ENCODE measurements at places on chromosomes 6 and 20. TPM values are rescaled to one million over a fixed set of nuclear protein-coding genes. Genes with fewer than 3 reads are reported as not detected.

- no peaks in the 10 kb centered on the region for H3K4me1 ChIP-seq
- no peaks in the 10 kb centered on the region for H3K27me3 ChIP-seq
- no peak for DNase-seq
These were observed 36.3 kb upstream of the ADGRG6 start for GRCh38 chr6:142265476-142265875.

DNA sequence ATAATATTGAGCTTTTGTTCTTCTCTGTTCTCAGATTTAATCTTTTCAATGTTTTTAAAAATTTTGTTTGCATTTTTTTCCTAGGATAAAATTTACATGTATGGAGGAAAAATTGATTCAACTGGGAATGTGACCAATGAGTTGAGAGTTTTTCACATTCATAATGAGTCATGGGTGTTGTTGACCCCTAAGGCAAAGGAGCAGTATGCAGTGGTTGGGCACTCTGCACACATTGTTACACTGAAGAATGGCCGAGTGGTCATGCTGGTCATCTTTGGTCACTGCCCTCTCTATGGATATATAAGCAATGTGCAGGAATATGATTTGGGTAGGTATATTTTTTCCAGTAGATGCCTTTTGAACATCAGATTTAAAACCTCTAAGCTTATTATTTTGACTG is 89.8 kb downstream of the ATRN start:
- H3K36me3 ChIP-seq = peaks cover 13% of the 10 kb centered on the region
- no peak overlapping the region for H3K4me3 ChIP-seq
- no peaks in the 10 kb centered on the region for H3K27me3 ChIP-seq
- no peak overlapping the region for H3K27ac ChIP-seq
- H3K4me1 ChIP-seq = no peaks in the 10 kb centered on the region

GRCh38 chr6:136401749-136402148 is 112.1 kb upstream of the BCLAF1 start:
- DNase-seq = no peak
- no peaks in the 10 kb centered on the region for H3K36me3 ChIP-seq

Gene RRAGD
- 31.5 TPM for total RNA-seq

DNA sequence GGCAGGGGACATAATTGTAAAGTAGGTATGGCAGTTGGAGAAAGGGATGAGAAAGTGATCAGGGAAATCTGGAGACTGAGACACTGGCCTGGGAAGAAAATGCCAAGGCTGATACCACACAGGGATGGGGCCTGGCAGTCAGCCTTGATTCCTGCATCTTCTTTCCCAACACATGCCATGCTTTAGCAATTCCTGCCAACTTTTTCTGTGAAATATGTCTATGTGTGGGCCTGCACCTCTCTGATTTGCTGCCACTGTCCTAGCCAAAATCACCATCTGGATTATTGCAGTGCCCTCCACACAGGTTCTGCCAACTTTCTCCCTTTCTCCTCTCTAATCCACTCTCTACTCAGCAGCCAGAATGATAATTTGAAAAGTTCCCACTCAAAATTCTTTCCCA is 759.8 kb upstream of the CITED2 start:
- no peaks in the 10 kb centered on the region for H3K27me3 ChIP-seq
- no peak overlapping the region for H3K4me3 ChIP-seq
- no peak overlapping the region for H3K27ac ChIP-seq
- DNase-seq = no peak

- H3K4me1 ChIP-seq = no peaks in the 10 kb centered on the region
- no peak overlapping the region for H3K27ac ChIP-seq
- no peak for DNase-seq
- H3K4me3 ChIP-seq = no peak overlapping the region
These were observed 23.7 kb downstream of the POM121L2 start for GRCh38 chr6:27288136-27289044.

Gene LY6G5C
- 2.5 TPM for total RNA-seq

Gene TBXT
- total RNA-seq = not detected

GRCh38 chr20:38061109-38061508 is 27.6 kb downstream of the RPRD1B start:
- no peak overlapping the region for H3K4me3 ChIP-seq
- peaks cover 35% of the 10 kb centered on the region for H3K36me3 ChIP-seq
- no peaks in the 10 kb centered on the region for H3K27me3 ChIP-seq
- no peak for DNase-seq

DNA sequence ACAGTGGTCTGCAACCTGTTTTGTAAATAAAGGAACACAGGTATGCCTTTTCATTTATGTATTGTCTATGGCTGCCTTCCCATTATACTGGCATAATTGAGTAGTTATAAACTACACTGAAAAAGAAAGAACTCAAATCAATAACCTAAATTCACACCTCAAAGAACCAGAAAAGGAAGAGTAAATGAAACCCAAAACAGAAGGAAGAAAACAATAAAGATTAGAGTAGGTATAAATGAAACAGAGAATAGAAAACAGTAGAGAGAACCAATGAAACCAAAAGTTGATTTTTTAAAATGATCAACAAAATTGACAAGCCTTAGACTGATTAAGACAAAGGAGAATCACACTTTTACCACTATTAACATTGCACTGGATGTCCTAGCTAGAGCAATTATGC is 34.7 kb downstream of the FAM184A start:
- no peaks in the 10 kb centered on the region for H3K4me1 ChIP-seq
- no peak overlapping the region for H3K4me3 ChIP-seq
- no peak for DNase-seq
- H3K27me3 ChIP-seq = no peaks in the 10 kb centered on the region

- H3K27me3 ChIP-seq = no peaks in the 10 kb centered on the region
- no peak overlapping the region for H3K27ac ChIP-seq
- no peaks in the 10 kb centered on the region for H3K4me1 ChIP-seq
- no peaks in the 10 kb centered on the region for H3K36me3 ChIP-seq
These were observed 152.6 kb upstream of the EXOC2 start for GRCh38 chr6:845566-845965.

Gene CBFA2T2
- total RNA-seq = 17.3 TPM

DNA sequence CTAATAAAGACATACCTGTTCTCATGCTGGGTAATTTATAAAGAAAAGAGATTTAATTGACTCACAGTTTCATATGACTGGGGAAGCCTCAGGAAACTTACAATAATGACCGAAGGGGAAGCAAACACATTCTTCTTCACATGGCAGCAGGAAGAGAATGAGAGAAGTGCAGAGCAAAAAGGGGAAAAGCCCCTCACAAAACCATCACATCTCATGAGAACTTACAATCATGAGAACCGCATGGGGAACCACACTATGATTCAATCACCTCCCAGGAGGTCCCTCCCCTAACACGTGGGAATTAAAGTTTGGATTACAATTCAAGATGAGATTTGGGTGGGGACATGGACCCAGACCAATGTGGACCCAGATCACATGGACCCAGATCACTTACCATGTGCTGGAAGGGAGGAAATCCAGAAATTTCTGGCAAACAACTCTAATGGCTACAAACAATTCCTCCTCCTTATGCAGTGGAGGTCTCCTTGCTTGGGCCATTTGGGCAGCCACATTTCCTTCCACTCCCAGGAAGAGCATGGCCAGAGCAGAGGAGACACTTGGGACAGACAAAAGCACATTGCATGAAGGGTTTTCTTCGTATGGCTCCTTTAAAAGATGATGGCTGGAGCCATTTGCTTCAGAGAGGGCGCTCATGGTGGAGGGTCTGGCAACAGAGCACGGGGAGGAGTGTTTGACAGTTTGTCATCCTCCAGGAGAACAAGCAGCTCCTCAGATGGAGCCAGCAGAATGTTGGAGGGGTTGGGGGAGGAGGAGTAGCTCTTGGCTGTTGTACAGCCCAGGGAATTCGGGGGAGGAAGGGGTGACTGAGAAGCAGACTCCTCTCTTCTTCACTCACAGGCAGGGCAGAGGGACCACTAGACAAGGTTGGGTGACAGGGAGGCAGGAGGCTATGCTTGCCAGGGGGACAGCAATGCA is 30.4 kb downstream of the SERPINB9 start:
- H3K36me3 ChIP-seq = no peaks in the 10 kb centered on the region
- DNase-seq = no peak
- no peak overlapping the region for H3K4me3 ChIP-seq

Gene ANKEF1
- total RNA-seq = 6.6 TPM

Gene MOG
- total RNA-seq = not detected

GRCh38 chr20:3635346-3635745 is 27.9 kb downstream of the GFRA4 start:
- peaks cover 6% of the 10 kb centered on the region for H3K36me3 ChIP-seq
- no peak overlapping the region for H3K4me3 ChIP-seq
- H3K27me3 ChIP-seq = no peaks in the 10 kb centered on the region
- no peak overlapping the region for H3K27ac ChIP-seq
- no peak for DNase-seq
- no peaks in the 10 kb centered on the region for H3K4me1 ChIP-seq

GRCh38 chr6:31690231-31691077 is 9.6 kb upstream of the LY6G5C start:
- no peak for DNase-seq
- H3K4me1 ChIP-seq = no peaks in the 10 kb centered on the region
- H3K4me3 ChIP-seq = no peak overlapping the region
- no peaks in the 10 kb centered on the region for H3K27me3 ChIP-seq
- H3K36me3 ChIP-seq = peaks cover 49% of the 10 kb centered on the region

DNA sequence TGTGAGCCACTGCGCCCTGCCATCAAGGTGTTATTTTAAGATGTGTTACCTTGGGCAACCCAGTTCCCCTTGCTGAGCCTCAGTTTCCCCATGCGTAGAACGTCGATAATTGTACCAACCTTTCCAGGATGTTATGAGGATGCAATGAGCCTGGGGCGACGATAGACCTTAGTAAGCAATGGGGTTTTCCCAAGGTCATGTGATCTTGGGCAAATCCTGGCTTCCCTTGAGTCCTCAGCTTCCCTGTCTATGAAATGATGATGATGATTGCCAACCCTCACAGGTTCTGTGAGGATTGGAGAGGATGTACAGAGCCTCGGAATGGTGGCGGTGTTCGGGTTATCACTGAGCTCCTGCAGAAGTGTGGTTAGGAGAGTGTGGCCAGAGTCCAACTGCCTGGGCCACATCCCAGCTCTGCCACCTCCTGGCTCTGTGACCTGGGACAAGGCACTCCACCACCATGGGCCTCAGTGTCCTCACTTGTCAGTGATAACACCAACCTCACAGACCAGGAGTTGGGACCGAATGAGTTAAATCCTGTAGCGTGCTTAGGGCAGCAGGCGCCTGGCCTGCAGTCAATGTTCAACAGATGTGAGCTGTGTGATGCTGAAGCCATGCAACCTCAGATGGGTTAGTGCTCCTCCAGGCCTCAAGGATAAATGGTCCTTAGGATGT is 23.4 kb downstream of the SIRPA start:
- no peak overlapping the region for H3K4me3 ChIP-seq
- H3K4me1 ChIP-seq = peaks cover 15% of the 10 kb centered on the region
- H3K27me3 ChIP-seq = no peaks in the 10 kb centered on the region
- H3K27ac ChIP-seq = no peak overlapping the region
- H3K36me3 ChIP-seq = no peaks in the 10 kb centered on the region

Gene VSTM2L
- total RNA-seq = 4.1 TPM

DNA sequence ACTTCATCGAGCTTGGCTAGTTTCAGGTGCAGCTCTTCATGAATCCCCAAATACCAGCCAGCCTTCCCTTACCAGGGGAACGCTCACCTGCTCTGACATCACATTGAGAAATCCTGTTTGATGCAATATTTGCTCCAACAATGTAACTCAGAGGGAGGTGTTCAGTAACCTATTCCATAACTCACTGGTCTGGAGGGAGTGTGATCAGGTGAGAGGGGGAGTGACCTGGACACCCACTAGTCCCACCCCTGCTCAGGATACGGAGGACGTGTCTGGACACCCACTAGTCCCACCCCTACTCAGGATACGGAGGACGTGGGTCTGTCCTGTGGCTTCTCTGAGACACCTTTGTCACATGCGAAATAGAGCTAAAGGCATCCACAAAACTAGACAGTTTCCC is 70.3 kb downstream of the HUS1B start:
- no peak for DNase-seq
- no peaks in the 10 kb centered on the region for H3K27me3 ChIP-seq
- no peaks in the 10 kb centered on the region for H3K4me1 ChIP-seq

DNA sequence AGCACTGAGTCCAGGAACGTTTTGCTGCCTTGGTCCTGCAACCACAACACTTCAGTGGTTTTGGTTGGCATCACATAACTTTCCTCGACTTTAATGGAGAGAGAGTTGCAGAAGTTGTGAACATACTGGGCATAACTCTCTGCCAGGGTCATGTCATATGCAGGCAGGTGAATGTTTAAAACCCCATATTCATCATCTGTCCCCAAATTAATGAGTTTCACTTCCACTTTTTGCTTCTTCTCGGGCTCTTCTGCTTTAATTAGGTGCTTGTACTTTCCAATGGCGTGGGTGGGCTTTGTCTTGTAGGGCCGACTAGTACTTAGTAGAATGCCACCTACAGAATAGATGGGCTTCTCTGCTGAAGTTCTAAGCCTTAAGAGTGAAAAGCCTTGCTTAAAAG is 45.2 kb upstream of the TFAP2A start:
- DNase-seq = no peak
- no peaks in the 10 kb centered on the region for H3K36me3 ChIP-seq
- H3K27me3 ChIP-seq = no peaks in the 10 kb centered on the region
- no peaks in the 10 kb centered on the region for H3K4me1 ChIP-seq

GRCh38 chr6:42417641-42418112 is 34.0 kb downstream of the TRERF1 start:
- no peaks in the 10 kb centered on the region for H3K27me3 ChIP-seq
- H3K4me1 ChIP-seq = no peaks in the 10 kb centered on the region
- H3K27ac ChIP-seq = no peak overlapping the region
- no peak overlapping the region for H3K4me3 ChIP-seq
- no peak for DNase-seq

DNA sequence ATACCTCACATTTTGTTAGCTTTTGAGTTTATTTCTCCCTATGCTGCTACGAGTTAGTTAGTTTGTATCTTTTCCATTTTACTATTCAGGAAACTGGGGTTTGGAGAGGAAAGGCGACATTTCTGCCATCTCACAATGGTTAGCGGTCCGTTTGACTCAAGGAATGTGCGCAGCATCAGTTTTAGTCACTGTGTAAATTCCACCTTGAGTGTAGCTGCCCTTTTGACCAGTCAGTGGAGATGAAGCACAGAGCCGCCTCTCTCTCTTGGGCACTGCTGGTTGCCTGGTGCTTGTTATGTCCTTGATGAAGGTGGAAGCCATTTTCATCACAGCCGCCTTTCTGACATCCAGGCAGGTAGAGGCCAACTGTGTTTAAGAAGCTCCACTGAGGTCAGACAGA is 185.5 kb downstream of the SCP2D1 start:
- no peaks in the 10 kb centered on the region for H3K27me3 ChIP-seq
- H3K27ac ChIP-seq = no peak overlapping the region
- H3K4me3 ChIP-seq = no peak overlapping the region
- H3K36me3 ChIP-seq = no peaks in the 10 kb centered on the region

Gene SLC16A10
- total RNA-seq = 3.7 TPM

DNA sequence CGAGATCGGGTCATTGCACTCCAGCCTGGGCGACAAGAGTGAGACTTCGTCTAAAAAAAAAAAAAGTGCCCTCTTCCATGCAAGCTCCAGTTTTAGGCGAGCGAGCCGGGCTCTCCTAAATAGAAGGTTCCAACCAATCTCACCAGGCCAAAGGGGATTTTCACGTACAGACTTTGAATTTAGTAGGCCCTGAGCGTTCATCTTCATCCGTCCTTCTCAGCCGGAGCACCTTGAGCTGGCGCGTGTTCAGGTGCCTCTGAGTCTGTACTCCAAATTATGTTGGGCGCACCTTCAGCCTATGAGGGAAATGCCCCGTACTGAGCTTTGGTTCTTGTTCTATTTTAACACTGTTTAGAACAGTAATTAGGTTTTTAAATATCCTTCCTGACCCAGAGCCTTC is 817 bp upstream of the TAP2 start:
- no peak overlapping the region for H3K27ac ChIP-seq
- H3K36me3 ChIP-seq = no peaks in the 10 kb centered on the region
- no peaks in the 10 kb centered on the region for H3K27me3 ChIP-seq
- no peaks in the 10 kb centered on the region for H3K4me1 ChIP-seq

Data from kidney (tissue), 22 donors.